ENCODE measurements at places on chromosomes 13 and 19. TPM values are rescaled to one million over a fixed set of nuclear protein-coding genes. Genes with fewer than 3 reads are reported as not detected.
A peak's percentile ranks its signal among the peaks of the same experiment; 100 is the strongest.

DNA sequence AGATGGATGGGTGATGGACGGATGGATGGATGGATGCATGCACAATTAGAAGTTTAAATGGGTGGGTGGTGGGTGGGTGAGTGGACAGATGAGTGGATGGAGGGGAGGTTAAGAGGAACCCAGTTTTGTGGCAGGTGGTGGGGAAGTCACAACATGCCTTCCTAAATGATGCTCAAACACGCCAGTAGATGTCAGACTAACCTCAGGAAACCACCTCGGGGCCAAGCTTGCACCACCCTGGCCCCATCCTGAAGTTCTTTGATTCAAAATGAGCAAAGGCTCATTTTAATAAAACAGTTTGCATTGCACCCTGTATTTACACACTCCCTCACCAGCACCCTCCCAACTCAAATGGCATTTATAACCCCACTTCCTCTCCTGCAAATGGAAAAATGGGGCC lies 91.4 kb upstream of the CACNA1A start:
- H3K4me1 ChIP-seq: no peaks in the 10 kb centered on the region
- no peak overlapping the region for H3K4me3 ChIP-seq
- H3K36me3 ChIP-seq: no peaks in the 10 kb centered on the region
- H3K27me3 ChIP-seq: no peaks in the 10 kb centered on the region

GRCh38 chr19:23287620-23288019 lies 37.4 kb upstream of the ZNF724 start:
- no peaks in the 10 kb centered on the region for H3K36me3 ChIP-seq
- H3K4me3 ChIP-seq: no peak overlapping the region
- no peaks in the 10 kb centered on the region for H3K27me3 ChIP-seq
- no peak overlapping the region for H3K27ac ChIP-seq
- DNase-seq: no peak

DNA sequence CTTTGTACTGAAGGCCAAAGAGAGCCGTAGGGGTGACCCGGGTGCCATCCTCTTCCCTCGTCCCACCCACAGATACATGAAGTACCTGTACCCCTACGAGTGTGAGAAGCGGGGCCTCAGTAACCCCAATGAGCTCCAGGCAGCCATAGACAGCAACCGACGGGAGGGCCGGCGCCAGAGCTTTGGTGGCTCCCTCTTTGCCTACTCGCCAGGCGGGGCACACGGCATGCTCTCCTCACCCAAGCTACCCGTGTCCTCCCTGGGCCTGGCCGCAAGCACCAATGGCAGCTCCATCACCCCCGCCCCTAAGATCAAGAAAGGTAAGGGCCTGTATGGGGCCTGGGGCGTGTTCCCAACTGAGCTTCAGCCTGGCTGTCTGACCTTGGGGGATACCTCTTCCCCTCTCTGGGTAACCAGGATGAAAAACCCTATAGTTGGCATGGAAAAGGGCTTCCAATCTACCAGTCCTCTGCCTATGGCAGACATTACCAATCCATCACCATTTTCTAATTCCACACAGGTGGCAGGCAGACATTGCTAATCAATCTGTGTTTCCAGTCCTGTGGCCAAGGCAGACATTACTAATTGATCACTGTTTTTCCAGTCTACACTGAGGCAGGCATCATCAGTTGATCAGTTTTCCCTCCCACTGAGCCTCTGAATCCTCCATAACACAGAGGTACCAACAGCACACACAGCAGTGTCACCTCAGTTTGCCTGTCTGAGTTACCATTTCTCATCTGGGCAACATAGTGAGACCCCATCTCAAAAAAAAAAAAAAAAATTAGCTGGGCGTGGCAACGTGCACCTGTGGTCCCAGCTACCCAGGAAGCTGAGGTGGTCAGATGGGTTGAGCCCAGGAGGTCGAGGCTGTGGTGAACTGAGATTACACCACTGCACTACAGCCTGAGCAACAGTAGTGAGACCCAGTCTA lies 19.1 kb upstream of the WDR18 start:
- peaks cover 25% of the 10 kb centered on the region for H3K4me1 ChIP-seq
- H3K27me3 ChIP-seq: no peaks in the 10 kb centered on the region
- H3K4me3 ChIP-seq: no peak overlapping the region
- H3K36me3 ChIP-seq: peaks cover 4% of the 10 kb centered on the region
- peak; percentile 14 for DNase-seq

DNA sequence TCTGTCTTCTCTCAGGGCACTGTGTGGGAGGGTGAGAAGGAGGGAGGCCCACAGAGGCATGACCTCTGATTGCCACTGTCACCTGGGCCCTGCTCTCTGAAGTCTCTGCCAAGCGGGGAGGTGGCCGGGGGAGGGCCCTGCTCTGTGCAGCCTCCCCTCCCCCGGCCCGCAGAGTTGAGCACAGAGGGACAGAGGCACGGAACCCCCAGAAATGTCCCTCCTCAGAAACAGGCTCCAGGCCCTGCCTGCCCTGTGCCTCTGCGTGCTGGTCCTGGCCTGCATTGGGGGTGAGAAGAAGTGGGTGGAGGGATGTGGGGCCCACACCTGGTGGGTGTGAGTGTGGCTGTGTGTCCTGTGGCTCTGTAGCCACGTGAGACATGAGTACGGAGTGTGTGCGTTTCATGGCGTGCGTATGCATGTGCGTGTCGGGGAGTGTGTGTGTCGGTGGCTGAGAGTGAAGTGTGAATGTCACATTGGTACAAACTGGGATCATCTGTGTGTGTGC lies at the start of gene APOC4:
Gene APOC4, plus strand, starts transcription at position 171 of the 505 bp plus-strand sequence. Its CDS starts 41 bp downstream, at position 212.
- no peaks in the 10 kb centered on the region for H3K4me1 ChIP-seq
- H3K27ac ChIP-seq: no peak within 1 kb of the TSS
- DNase-seq: no peak

DNA sequence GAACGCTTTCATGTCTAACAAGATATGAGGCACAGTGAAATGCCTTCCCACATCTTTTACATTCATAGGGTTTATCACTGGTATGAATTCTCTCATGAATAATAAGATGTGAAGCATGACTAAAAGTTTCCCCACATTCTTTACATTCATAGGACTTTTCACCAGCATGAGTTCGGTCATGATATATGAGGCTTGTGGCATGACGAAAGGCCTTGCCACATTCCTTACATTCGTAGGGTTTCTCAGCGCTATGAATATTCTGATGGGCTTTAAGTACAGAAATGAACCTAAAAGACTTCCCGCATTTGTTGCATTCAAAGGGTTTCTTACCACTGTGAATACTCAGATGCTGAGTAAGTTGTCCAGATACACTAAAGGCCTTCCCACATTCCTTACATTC lies 21.3 kb downstream of the ZNF607 start:
- no peak overlapping the region for H3K4me3 ChIP-seq
- H3K27ac ChIP-seq: no peak overlapping the region
- H3K4me1 ChIP-seq: no peaks in the 10 kb centered on the region
- no peaks in the 10 kb centered on the region for H3K27me3 ChIP-seq
- no peak for DNase-seq
- peaks cover 13% of the 10 kb centered on the region for H3K36me3 ChIP-seq

- H3K27ac ChIP-seq: no peak overlapping the region
- no peak overlapping the region for H3K4me3 ChIP-seq
- no peaks in the 10 kb centered on the region for H3K27me3 ChIP-seq
- peak; percentile 8 for DNase-seq
- H3K36me3 ChIP-seq: no peaks in the 10 kb centered on the region
- H3K4me1 ChIP-seq: peaks cover 9% of the 10 kb centered on the region
Measured at GRCh38 chr19:19274146-19274545, 1.0 kb upstream of the TM6SF2 start.

DNA sequence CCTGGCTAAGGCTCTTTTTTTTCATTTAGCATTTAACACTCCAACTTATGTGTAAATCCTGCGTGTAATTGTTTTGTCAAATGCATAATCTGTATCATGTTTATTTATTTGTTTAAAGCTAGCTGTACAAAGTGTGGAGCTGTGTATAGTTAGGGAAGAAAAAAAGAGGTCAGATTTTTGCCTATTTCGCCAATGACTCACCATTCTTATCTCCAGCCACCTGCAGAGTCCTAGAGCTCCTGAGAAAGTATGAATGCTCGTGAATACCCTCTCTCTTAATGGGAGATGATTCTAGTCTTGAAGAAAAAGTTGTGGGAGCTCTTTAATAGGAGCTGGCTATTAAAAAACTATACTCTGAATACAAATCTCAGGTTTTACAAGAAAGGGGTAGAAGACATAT lies 778.8 kb upstream of the SLITRK5 start:
- DNase-seq: no peak
- no peak overlapping the region for H3K27ac ChIP-seq
- H3K27me3 ChIP-seq: no peaks in the 10 kb centered on the region
- no peak overlapping the region for H3K4me3 ChIP-seq
- no peaks in the 10 kb centered on the region for H3K36me3 ChIP-seq
- no peaks in the 10 kb centered on the region for H3K4me1 ChIP-seq

GRCh38 chr19:19371059-19371458 lies 34.4 kb upstream of the GATAD2A start:
- H3K27ac ChIP-seq: no peak overlapping the region
- H3K4me3 ChIP-seq: no peak overlapping the region
- no peaks in the 10 kb centered on the region for H3K36me3 ChIP-seq
- no peak for DNase-seq
- H3K27me3 ChIP-seq: no peaks in the 10 kb centered on the region
- no peaks in the 10 kb centered on the region for H3K4me1 ChIP-seq

- no peak for DNase-seq
- H3K4me3 ChIP-seq: no peak overlapping the region
- peak overlapping the region; percentile 8 for H3K27ac ChIP-seq
- peaks cover 5% of the 10 kb centered on the region for H3K27me3 ChIP-seq
Measured at GRCh38 chr13:24557081-24557480, 44.5 kb upstream of the PARP4 start.

DNA sequence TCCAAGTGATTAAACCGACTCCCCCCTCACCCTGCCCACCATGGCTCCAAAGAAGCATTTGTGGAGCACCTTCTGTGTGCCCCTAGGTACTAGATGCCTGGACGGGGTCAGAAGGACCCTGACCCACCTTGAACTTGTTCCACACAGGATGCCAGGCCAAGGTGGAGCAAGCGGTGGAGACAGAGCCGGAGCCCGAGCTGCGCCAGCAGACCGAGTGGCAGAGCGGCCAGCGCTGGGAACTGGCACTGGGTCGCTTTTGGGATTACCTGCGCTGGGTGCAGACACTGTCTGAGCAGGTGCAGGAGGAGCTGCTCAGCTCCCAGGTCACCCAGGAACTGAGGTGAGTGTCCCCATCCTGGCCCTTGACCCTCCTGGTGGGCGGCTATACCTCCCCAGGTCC lies 2.0 kb downstream of the APOE start:
- H3K4me1 ChIP-seq: peaks cover 38% of the 10 kb centered on the region
- no peak for DNase-seq
- H3K27me3 ChIP-seq: no peaks in the 10 kb centered on the region
- no peak overlapping the region for H3K4me3 ChIP-seq
- no peaks in the 10 kb centered on the region for H3K36me3 ChIP-seq

DNA sequence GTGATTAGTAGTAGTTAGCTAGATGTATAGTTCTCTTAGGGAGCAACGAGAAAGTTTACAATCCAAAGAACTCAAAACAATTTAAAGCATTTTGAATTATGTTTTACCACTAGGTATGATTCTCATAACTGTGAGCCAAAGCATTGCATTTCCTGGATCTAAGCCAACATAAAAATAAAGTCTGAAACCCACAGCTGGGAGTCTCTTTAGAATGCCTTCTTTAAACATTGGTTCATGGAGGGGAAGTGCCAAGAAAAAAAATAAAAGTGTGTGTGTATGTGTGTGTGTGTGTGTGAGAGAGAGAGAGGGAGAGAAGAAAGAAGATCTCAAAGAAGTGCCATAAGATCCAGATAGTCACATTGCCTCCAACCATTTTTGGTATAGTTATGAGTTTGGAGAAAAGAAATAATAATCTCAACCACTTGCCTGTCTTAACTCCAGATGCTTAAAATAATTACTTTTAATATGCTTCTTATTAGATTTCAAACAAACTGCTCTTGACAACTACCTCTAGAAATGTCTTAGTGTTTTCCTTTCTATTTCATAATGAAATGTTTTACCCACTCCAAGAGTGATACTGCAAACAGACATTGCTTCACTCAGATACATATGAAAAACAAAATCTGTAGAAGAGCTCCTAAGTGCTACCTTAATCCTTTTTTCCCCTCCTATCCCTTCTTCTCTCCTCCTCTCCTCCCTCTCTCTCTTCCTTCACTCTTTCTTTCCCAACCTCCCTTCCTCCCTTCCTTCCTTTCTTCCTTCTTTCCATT lies 554.1 kb downstream of the KCTD12 start:
- H3K4me1 ChIP-seq: peaks cover 8% of the 10 kb centered on the region
- no peak overlapping the region for H3K4me3 ChIP-seq
- H3K36me3 ChIP-seq: no peaks in the 10 kb centered on the region
- peak overlapping the region; percentile 13 for H3K27ac ChIP-seq

- no peaks in the 10 kb centered on the region for H3K27me3 ChIP-seq
- no peak overlapping the region for H3K4me3 ChIP-seq
- DNase-seq: peak; percentile 11
Measured at GRCh38 chr13:54185785-54186184, 1157.2 kb downstream of the OLFM4 start.

- no peak for DNase-seq
- no peaks in the 10 kb centered on the region for H3K4me1 ChIP-seq
- H3K27ac ChIP-seq: no peak overlapping the region
- no peaks in the 10 kb centered on the region for H3K36me3 ChIP-seq
- no peak overlapping the region for H3K4me3 ChIP-seq
Measured at GRCh38 chr13:71677124-71677523, 189.9 kb downstream of the DACH1 start.

GRCh38 chr19:39557811-39558623 lies 18.1 kb upstream of the EID2 start:
- H3K4me1 ChIP-seq: no peaks in the 10 kb centered on the region
- H3K4me3 ChIP-seq: no peak overlapping the region
- peaks cover 30% of the 10 kb centered on the region for H3K27me3 ChIP-seq
- peak; percentile 17 for DNase-seq
- no peak overlapping the region for H3K27ac ChIP-seq
- no peaks in the 10 kb centered on the region for H3K36me3 ChIP-seq

MIER2 gene
- 8.4 TPM for total RNA-seq

OLFM2 gene
- total RNA-seq: 33.1 TPM

RFPL4A gene
- total RNA-seq: not detected

ERCC1 gene
- 51.0 TPM for total RNA-seq

SRRM5 gene
- not detected for total RNA-seq
